ENCODE measurements at places on chromosomes 3 and 15.

GRCh38 chr3:150307311-150308036 is 100.6 kb upstream of the TSC22D2 start:
- DNase-seq: no peak

- no peak for DNase-seq
Observed at GRCh38 chr15:81118361-81118760, 15.7 kb upstream of the CFAP161 start.

DNA sequence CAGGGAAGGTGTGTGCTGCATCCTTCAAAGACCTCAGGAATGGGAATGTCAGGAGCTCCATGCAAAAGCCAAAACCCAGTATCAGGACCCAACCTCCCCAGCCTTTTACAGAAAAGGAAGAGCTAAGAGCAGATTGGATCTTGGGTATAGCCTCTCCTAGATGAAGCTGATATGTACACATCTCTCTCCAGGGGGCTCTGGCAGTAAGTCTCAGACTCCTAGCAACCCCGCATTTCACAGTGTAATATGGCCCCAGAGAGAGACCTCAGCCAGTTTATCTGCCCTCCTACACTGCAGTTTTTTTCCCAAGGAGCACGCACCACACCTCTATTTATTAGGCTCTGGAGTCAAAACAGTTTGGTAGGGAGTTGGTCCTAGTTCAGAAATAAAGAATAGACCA is 88.2 kb downstream of the RBPMS2 start:
- no peak for DNase-seq

GRCh38 chr3:183227586-183227985 is 25.5 kb upstream of the B3GNT5 start:
- DNase-seq: no peak

- no peak for DNase-seq
Observed at GRCh38 chr15:65411465-65412071, 11.2 kb downstream of the IGDCC4 start.

DNA sequence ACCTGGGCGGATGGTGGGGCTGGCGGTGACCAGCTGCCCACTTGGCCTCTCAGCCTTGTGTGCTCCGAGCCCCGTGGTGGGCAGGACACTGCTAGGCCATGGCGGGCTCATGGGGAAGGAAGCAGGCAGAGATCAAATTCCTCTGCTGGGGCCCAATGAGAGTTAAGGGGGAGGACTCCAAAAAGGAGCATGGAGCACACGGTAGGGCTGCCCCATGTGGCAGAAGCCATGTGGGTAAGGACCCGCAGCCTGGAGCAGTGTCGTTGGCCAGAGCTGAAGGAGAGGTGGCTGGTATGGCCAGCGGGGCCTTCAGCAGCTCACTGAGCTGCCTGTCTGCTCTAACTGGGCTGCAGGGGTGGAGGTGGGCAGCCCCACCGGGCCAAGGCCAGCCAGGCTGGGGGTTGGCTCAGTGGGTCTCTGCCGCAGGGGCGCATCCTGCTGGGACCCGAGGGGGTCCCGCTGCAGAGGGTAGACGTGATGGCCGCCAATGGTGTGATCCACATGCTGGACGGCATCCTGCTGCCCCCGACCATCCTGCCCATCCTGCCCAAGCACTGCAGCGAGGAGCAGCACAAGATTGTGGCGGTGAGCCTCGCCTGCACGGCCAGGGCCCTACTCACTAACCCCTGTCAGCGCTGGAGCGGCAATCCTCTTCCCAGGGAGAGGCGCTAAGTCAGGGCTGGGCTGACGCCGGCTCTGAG is 11.3 kb downstream of the STAB1 start:
- DNase-seq: no peak

- DNase-seq: no peak
Observed at GRCh38 chr3:32794487-32795308, 23.1 kb upstream of the TRIM71 start.

GRCh38 chr3:152316318-152316717 is 47.6 kb downstream of the MBNL1 start:
- no peak for DNase-seq

DNA sequence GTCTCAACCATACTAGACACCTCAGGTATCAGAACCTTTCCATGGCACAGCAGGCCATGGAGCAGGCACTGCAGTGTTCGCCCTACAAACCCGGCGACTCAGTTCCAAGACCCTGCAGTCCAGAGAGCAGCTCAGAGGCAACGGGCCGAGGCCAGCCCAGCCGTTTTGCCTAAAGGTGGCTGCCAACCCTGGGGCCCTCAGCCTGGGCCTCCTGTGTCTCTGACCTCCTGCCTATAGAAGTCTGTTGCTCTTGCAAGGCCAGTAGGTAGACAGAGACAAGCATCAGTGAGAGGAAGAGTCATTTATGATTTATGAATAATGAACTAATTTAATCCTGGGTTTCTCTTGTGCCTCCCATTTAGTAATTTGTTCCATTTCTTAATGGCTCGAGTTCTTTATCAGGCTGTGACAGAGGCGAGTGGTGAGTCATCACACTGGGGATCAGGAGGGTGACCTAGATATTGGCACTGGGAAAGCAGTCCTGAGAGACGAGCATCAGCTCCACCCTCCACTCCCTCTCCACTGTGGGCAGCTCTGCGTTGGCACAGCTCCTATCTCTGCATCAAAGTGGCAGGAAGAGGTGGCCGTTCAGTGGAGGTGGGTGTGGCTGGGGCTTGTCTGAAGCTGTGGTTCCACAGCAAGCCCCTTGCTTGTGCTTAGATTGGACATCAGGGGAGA is 79.8 kb downstream of the ABHD5 start:
- DNase-seq: no peak

DNA sequence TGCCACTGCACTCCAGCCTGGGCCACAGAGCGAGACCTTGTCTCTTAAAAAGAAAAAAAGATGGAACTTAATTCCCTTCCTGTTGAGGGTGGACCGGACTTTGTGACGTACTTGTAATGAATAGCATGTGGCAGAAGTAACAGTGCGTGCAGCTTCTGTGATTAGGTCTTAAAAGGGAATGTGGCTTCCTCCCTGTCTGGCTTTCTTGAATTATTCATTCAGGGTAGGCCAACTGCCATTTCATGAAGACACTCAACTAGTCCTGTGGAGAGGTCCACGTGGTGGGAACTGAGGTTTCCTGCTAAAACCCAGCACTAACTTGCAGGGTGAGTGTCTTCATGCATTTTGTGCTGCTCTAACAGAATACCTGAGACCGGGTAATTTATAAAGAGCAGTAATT is 98.9 kb upstream of the PIAS1 start:
- DNase-seq: no peak

DNA sequence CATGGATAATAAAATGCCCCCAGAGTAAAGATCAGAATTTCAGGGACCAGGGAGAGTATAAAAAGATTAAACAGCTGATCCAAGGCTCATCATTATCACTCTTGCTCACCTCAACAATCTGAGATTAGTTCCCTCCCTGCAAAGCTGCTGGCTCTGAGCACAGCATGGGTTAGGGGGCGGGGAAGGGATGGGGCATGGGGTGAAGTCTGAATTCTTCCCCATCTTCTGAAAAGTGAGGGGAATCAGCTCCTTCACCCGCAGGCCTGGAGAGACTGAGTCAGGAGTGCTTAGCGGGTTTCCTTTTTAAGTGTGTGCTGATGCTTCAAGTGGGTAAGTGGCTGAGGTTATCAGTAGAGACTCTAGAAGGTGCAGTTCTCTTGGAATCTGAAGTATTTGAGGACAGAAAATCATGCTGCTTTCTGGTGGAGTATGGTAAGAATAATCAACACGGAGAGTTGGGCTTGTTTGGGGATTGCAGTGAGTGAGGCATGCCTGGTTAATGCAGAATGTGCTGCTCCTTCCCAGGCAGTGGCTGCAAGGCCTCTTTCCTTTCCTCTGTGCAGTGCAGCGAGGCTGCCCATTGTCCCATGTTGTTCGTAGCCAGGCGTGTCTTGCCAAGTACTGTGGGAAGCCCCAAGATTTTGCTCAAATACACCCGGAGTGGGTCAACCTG is 59.2 kb upstream of the TRAK1 start:
- no peak for DNase-seq

DNA sequence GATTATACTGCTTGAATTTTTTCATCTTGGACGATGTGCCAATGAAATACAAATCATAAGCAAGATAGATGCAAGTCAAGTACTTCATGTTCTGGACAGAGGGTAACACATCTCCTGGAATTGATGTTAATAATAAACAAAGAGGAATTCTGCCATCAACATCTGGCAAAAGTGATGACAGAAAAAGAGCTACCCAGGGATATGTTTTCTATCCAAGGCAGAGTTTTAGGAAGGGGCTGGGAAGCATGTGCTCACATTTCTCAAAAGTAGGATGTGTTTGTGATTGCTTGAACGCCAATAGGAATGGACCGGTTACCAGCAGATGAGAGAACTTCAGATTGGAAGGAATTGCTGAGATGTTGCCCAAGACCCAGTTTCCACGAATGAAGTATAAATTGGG is 242.6 kb upstream of the AGTR1 start:
- DNase-seq: no peak

GRCh38 chr3:117084739-117085270 is 375.2 kb downstream of the TUSC7 start:
- DNase-seq: no peak

DNA sequence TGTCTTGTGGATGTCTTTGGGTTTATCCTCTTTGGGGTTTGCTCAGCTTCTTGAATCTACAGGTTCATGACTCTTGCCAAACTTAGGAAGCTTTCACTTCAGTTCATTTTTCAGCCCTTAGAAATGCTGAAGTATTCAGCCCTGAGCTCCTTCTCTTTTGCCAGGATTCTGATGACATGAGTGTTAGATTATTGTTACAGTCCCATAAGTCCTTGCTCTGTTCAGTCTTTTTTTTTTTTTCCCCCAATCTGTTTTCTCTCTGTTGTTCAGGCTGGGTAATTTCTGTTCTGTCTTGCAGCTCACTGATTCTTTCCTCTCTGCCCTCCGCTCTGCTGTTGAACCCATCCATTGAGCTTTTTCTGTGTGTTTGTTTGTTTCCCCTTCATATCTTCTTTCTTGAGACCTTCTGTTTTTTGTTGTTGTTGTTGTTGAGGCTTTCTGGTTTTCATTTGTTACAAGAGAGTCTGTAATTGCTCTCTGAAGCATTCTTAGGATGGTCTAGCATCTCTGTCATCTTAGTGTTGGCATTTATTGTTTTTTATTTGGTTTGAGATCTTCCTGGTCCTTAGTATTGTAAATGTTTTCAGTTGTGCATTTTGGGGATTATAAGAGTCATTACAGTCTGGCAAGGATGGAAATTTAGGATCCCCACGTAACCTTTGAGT is 18.4 kb downstream of the LRCH3 start:
- DNase-seq: no peak

- no peak for DNase-seq
Observed at GRCh38 chr3:159911664-159912037, 77.0 kb upstream of the IL12A start.

DNA sequence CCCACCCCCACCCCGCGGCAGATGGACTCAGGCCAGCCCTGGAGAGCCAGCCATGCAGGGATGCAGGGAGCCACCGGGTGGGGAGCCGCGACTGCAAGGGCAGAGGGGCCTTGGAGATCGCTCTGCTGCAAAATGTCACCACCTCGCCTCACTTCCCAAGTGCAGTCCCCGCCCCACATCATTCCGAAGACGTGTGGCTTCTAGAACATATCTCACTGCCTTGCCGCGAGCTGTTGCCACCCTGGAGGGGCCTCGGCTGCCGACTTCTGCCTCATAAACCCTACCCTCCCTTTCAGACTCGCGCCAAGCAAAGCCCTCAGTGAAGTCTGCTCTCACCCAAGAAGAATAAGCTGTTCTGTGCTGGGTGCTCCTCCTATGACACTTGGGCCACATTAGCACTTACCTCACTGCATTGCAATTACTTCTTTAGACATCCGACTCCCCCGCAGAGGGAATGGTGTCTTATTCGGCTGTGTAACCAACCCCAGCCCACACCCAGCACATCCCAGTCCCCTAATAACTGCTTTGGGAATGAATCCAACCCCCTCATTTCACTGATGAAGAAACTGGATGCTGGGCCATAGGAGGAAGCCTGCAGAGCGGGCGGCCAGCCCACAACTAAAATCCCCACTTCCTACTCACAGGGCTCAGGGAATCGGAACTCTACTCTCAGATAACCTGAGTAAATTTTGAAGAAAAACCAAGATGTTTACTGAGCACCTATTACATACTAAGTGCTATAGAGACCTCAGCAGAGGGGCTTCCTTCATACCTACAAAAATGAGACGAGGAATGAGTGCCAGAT is 8.6 kb downstream of the TLE3 start:
- DNase-seq: no peak

- no peak for DNase-seq
Observed at GRCh38 chr15:42494998-42495360, 455 bp upstream of the SNAP23 start.

Data from stimulated activated CD4-positive, alpha-beta T cell treated with anti-CD3 and anti-CD28 coated beads, Interleukin-1b, Interleukin-23, amount 100 ng/mL, for 24 hours (primary cell).